ENCODE measurements at places on chromosomes 1 and 21. TPM values are rescaled to one million over a fixed set of nuclear protein-coding genes. Genes with fewer than 3 reads are reported as not detected.

PDC gene
- 0.56 TPM for polyA plus RNA-seq

DAB1 gene
- polyA plus RNA-seq, result 19.7 TPM

LCE1D gene
- not detected for polyA plus RNA-seq

FGGY gene
- polyA plus RNA-seq, result 9.0 TPM

CELA3A gene
- polyA plus RNA-seq, result not detected

LAX1 gene
- polyA plus RNA-seq, result 0.12 TPM

MROH7 gene
- 9.3 TPM for polyA plus RNA-seq

RGS4 gene
- 35.2 TPM for polyA plus RNA-seq

SUSD4 gene
- 47.1 TPM for polyA plus RNA-seq

TLR5 gene
- polyA plus RNA-seq, result 3.1 TPM
